Right lung (tissue), 10 donors: ENCODE measurements at places on chromosomes 16 and 17.

DNA sequence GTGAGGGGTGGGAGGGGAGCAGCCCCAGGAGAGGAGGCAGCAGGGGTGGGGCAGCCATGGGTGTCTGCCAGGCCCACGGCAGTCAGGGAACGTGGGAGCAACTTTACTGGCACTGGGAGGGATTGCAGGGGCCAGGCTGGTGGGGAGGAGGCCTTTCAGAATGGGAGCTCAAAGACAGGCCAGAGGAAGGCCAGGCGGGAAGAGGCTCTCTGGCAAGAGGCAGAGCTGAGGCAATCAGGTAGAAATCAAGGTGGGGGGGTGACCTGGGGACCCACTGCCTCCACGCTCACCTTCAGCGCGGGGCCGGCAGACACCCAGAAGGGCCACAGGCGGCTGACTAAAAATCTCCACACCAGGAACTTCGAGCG is 11.9 kb upstream of the GSE1 start:
- DNase-seq, result no peak

GRCh38 chr16:82701442-82701955 is 74.7 kb downstream of the CDH13 start:
- no peak for DNase-seq

DNA sequence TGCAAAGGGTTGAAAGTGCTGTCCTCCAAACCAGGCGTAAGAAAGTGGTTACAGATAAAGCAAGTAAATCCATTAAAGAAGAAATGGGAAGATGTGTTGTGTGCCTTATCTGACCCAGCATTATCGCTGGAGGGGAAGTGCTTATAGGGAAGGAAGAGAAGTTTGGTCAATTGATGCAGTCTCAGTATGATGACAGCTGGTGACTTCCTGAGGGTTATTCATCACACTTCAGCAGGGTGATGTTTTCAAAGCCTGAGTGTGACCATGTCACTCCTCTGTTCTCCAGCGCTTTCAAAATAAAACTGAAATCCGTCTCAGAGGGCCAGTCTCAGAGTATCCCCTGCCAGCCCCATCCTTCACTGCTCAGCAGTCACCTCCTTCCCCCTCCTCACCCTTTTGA is 505.4 kb upstream of the RBFOX1 start:
- DNase-seq, result no peak

GRCh38 chr16:68764862-68765261 is 27.8 kb downstream of the CDH1 start:
- no peak for DNase-seq
